ENCODE measurements at places on chromosomes 1 and 21.

GRCh38 chr1:14956579-14957195 is 196.9 kb upstream of the TMEM51 start:
- DNase-seq = no peak

DNA sequence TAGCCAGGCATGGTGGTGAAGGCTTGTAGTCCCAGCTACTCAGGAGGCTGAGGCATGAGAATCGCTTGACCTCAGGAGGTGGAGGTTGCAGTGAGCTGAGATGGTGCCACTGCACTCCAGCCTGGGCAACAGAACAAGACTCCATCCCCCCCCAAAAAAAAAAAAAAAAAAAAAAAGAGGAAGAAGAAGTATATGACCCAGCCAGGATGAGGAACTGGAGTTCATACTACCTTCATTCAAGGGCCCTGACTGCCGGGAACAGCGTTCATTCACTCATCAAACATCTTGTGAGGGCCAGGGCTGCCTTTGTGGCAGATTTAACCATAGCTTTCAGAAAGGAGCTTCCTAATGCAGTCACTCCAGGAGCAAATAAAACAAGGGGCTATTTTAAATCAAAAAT is 127.6 kb downstream of the MRPS6 start:
- no peak for DNase-seq

- DNase-seq = peak; percentile 83
These were observed 79.2 kb upstream of the WDR26 start for GRCh38 chr1:224513787-224514209.

- DNase-seq = no peak
These were observed 42.5 kb upstream of the CLIC4 start for GRCh38 chr1:24702511-24703293.

GRCh38 chr1:1361982-1362423 is 3.6 kb upstream of the MXRA8 start:
- DNase-seq = no peak

- DNase-seq = no peak
These were observed 52.8 kb downstream of the ARID4B start for GRCh38 chr1:235275223-235275622.

DNA sequence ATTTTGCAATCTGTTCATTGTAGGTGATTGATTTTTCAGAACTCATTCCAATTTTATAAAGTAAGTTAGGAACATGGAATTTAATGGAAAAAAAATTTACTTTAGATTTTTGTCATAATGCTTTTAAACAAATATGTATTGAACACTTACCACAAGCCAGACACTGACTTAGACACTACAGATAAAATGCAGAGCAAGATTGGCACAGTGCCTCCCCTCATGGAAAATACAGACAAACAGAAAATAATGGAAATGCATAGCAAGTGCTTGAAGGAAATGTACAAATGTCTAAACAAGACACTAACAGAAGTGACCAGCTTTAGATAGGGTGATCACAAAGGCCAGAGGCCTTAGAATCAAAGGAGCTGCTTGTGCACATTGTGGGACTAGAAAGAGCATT is 260.5 kb upstream of the ADGRL2 start:
- DNase-seq = no peak

- DNase-seq = no peak
These were observed 37.8 kb downstream of the SETD4 start for GRCh38 chr21:36022427-36023091.

DNA sequence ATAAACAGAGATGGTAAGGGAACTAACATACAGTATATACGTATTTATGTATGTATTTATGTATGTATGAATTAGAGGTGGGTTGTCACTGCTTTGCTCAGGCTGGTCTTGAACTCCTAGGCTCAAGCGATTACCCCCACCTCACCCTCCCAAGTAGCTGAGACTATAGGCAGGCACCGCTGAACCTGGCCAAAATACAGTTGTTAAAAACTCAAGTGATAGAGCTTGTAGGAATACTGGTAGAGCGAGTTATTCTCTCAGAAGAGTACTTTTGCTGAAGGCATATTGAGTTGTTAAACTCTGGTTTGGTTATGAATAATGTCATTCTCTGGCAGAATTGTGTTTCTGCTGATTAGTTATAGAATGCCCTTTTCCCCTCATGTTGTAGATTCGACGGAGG is 38.9 kb downstream of the UBE4B start:
- DNase-seq = no peak

DNA sequence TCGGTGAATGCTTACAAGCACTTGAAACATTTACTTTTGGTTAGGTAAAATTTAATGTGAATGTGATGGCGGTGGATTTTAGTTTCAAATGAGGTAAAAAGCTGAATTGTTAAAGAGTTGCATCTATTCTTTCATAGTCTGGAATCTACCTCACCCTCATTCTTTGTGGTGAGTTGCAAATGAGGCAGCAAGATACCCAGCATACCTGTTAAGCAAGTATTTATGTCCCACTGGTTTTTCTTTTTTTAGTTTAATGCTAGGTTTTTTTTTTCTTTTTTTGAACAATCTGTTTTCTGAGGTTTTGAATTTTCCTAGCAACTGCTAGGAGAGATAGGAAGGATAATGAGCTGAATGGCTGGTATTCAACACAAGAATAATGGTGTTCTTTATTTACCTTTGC is 127.9 kb upstream of the CACYBP start:
- DNase-seq = no peak

GRCh38 chr1:12475101-12475500 is 142.9 kb downstream of the DHRS3 start:
- DNase-seq = no peak

GRCh38 chr1:192907545-192908243 is 98.9 kb downstream of the RGS2 start:
- no peak for DNase-seq

DNA sequence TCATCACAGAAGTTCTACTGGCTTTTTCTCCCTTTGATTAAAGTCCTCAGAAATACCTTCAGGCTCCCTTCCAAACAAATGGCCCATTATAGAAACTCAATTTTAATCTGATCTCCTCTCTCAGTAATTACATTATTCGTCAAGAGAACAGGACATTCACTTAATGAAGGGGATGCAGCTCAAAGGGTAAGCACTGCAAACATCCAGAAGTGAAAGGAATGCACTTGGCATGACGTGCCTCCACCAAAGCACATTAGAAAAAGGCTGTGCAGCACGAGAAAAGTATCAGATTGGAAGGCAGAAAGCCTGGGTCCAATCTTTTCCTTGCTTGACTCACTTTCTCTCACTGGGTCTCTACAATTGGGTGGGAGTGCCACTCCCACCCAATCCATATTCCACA is 222.6 kb upstream of the BEND5 start:
- DNase-seq = no peak

DNA sequence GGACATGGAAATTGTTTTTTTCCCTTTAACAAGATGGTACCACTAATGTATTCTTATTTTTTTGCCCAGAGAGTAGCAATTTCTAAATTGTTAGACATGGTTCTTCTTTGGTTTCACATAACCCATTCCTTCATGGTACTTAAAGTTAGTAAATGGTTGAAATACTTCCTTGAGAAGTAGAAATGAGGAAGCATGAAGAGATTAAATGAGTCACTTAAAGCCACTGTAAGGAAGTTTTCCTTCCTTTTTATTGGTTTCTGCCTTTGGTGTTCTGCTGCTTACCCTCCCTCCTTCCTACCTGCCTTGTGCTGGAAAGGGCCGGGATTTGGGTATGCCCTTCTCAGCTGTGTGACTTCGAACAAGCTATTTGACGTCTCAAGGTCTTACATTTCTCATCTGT is 101.0 kb downstream of the KIF26B start:
- no peak for DNase-seq

GRCh38 chr1:35447278-35447677 is 109.9 kb downstream of the KIAA0319L start:
- DNase-seq = no peak

GRCh38 chr1:17907999-17908398 is 152.9 kb downstream of the ACTL8 start:
- DNase-seq = no peak

- DNase-seq = peak; percentile 68
These were observed 22.8 kb downstream of the LHX4 start for GRCh38 chr1:180252638-180253536.

GRCh38 chr1:30618335-30618747 is 105.0 kb downstream of the MATN1 start:
- no peak for DNase-seq

DNA sequence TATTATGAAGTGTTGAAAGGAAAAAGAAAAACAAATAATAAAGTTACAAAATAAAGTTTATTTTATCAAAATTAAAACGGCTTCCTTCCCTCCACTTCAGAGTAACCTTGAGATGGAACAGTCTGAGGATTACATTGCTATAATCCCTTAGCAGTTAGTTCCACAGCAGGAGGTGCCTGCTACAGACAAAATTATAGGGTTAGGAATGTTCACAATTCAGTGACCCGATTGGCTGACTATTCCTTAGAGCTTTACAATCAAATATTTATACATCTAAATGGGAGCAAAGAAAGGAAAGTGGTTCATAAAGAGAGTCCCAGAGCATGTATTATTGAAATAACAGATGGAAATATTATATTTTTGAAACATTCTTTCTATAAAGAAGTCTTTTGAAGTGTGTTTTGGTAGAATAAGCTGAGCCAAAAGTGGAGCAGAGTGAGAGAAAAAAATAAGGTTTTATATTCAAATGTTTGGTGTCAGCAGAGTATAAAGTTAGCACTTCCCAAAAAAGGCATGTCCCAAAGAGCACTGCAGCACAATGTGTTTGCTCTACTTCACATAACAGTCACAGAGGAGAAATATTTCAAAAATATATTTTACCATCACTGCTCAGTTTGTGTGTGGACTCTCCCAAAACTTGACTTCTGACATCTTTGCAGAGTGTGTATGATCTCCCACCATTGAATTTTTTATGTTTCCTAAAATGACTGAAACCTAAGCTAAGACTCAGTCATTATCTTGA is 71.4 kb upstream of the GORAB start:
- DNase-seq = no peak

GRCh38 chr1:67760030-67760821 is 73.0 kb downstream of the GNG12 start:
- DNase-seq = peak; percentile 58

- DNase-seq = no peak
These were observed 21.9 kb upstream of the GPR157 start for GRCh38 chr1:9150582-9151327.

DNA sequence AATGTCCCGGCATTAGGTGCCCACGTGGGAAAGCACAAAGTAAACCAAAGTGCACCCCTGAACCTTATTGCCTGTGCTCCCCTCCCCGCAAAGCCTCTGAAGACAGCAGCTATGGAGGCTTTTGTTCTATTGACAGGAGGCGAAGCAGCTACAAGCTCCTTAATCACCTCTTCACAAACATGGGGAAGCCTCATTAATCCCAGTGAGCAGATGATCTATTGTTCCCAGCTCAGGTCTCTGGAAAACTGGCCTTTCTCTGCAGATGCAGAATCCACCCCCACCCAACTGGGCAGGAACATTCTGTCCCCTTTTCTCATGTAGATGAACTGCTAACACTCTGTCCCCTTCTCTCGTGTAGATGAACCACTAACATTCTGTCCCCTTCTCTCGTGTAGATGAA is 190.5 kb upstream of the CSF3R start:
- no peak for DNase-seq

DNA sequence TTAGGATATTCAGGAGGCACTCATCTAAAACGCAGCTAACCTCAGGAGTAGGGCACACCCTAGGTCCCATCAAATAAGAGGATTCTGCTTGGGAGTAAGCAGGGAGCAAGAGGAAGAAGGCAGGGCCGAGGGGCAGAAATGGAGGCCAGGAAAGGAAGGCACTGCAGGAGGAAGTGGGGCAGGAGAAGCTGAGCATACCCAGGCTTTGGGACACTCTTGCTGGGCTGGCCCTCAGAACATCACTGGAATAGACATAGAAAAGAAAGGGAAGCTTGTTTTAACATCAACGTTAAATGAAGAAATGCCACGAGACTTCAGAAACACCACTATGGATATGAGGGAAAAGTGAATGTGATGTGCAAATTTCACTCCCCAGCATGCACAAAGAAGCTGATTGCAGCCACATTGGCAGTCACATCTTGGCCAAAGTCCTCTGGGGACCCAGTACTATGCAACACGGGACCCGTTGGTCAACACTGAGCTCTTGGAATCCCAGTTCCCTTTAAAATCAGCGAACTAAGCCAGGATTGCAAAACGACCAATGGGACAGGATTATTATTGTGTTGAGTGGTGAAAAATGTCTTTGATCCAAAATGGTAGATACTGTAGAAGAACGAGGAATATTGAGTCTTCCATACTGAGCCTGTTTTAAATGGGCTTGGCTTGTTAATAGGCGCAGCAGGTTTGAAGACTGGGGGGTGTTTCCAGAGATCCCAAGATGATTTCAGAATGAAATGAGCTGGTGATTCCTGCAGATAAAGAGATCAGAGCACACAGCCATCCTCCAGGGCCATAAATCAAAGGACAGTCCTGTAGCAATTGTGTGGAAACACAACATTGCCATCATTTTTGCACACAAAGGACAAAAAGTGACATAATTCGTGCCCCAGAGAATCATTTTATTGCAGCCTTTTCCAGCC is 152.4 kb downstream of the TOMM20 start:
- DNase-seq = no peak

Data from activated naive CD4-positive, alpha-beta T cell treated with anti-CD3 and anti-CD28 coated beads, Interleukin-2, amount 50 U/mL, for 16 hours (primary cell).